ENCODE measurements at places on chromosomes 7 and 10.

- DNase-seq, result no peak
These were observed 15.7 kb downstream of the BPGM start for GRCh38 chr7:134662166-134662870.

GRCh38 chr7:137888241-137888640 is 41.5 kb upstream of the DGKI start:
- DNase-seq, result no peak

- DNase-seq, result no peak
These were observed 137.1 kb downstream of the OAT start for GRCh38 chr10:124281666-124282065.

DNA sequence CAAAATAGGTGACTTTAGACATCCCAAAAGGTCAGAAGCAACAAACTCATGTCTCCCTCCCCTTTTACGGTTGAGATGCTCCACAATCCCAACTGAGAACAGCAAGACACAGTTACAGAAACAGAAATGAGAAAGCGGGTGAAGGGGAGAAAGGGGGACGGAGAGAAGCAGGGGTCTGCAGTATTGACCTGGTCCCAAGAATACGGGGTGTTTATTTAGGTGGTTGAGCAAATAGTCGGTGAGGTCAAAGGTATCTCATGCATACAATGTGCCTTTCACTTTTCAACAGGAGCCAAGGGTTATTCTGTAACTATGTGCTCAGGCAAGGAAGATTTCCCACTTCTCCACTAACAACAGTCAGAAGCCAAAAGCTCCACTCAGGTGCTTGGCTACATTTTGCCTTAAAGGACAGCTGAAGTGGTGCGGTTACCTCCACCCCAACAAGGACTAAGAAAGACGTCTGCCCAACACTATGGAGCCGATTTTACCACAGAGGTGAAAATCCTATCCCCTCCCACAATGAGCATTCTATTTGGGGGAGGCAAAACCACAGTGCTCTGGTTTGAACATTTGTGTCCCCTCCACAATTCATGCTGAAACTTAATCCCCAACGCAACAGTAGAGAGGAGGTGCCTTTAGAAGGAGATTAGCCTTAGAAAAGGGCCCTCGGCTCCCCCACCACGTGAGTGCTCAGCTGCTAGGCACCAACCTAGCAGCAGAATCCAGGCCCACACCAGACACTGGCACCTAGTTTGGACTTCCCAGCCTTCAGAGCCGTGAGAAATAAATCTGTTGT is 77.9 kb downstream of the PARD3 start:
- DNase-seq, result no peak

Measured in effector memory CD4-positive, alpha-beta T cell (primary cell).